ENCODE measurements at places on chromosomes 1 and 21.

- no peak for DNase-seq
Measured at GRCh38 chr1:177741476-177741875, 228.4 kb downstream of the SEC16B start.

DNA sequence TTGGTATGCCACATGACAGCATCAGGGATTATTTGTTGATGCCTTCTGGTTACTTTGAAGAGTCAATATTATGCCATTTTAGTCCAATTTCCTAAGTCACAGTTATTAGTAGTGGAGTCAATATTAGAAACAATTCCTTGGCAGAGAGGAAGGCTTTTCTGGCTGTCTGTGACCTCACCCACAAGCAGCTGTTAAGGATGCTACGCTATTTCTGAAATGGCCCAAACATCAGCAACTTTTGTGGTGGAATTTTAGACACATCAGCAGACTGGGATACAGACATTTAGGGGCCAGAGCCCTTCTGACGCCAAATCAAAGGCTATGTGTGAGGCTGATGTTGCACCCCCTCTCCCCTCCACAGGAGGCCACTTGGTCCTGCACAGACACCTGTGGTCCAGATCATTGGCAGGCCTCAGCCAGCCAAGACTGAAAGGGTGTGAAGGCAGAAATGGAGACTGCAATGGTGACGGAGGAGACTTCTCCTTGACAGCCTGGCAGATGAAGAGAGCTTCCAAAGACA, 9.2 kb upstream of the RXRG start:
- DNase-seq = no peak

GRCh38 chr1:36703526-36704208, 221.0 kb upstream of the CSF3R start:
- DNase-seq = no peak

- DNase-seq = no peak
Measured at GRCh38 chr1:168671782-168672181, 57.2 kb downstream of the DPT start.

- DNase-seq = no peak
Measured at GRCh38 chr1:106747791-106748190, 308.7 kb upstream of the PRMT6 start.

DNA sequence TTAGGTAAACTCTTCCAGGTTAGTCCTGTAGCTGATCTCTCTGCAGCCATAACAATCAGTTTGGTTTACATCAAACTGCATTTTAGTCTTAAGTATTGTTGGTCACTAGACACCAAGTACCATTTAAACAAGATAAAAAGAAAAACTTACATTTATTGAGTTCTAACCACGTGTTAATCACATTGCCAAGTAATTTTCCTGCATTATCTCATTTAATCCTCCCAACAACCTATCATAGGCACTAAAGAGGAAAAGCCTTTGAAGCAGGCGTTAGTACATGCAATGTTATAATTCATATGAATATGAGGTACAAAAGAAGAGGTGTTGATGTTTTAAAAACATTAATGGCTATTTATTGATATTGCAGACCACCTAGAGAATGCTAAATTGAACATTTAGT, 9.0 kb downstream of the DR1 start:
- DNase-seq = no peak

DNA sequence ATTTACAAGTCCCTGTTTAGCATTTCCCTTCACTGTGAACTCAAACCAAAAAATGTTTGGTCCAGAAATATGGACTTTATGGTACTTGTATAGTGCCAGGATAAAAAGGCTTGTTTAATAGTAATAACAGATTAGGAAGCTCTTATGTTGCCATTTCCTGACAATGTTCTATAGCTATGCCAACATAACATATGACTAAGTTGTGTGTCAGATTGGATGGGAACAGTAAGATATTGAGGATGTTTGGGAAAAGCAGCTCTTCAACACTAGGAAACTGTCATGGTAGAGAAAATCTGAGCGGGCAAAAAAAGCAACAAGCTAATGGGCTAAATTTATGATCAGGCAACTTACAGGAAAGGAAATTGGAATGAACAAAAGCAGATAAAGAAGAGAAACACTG, 287.1 kb upstream of the ADGRL4 start:
- DNase-seq = no peak

- no peak for DNase-seq
Measured at GRCh38 chr1:27366411-27367159, at the start of gene MAP3K6. MAP3K6 (minus strand) TSS chr1:27366961; CDS start chr1:27366597, 364 bp downstream.

- no peak for DNase-seq
Measured at GRCh38 chr1:185292237-185292636, 24.8 kb downstream of the IVNS1ABP start.

DNA sequence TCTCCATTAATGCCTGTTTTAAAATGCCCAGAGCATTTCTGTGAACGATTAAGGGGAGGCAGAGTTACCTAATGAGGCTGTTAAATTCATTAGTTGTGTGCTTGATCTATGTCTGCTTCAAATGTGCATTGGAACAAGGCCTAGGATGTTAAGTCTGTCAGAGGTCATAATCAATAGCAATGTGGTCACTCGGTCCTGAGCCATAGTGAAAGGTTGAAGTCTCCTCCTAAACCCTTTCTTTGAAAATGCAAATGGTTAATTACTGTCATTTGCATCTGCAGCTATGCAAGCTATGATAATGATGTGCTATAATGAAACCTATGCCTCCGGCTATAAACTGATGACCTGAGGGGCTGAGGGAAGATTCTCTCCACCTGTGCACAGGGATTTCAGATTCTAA, 114.2 kb upstream of the NR5A2 start:
- no peak for DNase-seq

DNA sequence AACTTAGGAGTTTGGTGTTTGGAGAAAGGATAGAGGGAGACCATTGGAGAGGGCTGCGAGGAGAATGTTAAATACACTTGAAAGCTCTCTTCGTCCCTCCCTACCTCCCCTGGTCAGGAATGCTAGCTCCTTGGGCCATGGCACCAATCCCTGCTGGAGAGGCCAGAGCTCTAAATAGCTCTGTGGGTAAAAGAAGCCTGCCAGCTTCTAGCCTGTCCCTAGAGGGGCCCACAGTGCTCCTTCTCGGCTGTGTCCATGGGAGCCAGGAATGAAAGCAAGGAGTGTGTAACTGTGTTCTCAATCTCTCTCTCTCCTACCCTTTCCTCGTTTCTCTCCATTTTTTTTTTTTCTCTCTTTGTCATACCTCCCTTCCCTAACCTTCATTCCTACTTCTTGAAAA, at the start of gene CCDC190:
Gene CCDC190 (minus strand): TSS at position 75 of the 400 bp plus-strand sequence. CDS start 1,529 bp downstream, outside the sequence.
- DNase-seq = no peak

GRCh38 chr1:5691795-5692509, 300.3 kb downstream of the NPHP4 start:
- no peak for DNase-seq

DNA sequence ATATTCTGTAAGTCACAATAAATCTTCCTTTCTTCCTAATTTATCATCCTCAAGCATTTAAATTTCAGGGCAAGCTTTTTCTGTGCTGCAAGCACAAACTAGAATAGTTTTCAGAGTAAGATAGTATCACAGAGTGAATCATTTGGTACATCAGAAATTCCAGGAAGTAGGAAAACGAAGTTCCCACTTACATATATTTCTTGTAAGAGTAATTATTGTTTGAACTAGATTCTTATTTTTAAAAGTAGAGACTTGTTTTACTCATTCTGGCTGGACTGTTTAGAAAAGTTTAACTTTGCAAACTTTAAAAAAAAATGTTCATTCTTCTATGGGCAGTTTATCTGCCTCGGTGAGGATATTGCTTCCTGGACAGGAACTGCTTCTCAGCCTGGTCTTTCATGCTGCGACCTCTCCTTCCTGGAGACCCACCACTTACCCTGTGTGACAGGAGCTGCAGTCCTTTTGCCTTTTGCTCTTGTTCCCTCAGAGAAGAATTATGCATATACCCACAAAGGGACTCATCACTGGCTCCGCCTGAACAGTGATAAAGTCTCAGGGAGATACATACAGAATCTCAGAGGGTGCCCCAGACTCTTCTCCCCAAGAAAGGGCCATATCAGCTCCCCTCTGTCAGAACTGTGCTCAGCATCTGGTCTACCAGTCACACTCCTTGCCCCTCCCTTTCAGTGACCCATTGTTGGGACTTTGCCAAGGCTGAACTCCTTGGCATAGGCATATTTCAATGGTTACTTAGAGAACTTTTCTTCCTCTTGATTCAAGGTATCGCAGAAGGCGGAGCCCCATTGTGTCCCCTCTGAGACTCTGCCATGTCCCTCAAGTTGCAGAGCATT, 102.7 kb upstream of the CD55 start:
- no peak for DNase-seq

GRCh38 chr21:44789880-44790279, 11.7 kb downstream of the UBE2G2 start:
- no peak for DNase-seq

- no peak for DNase-seq
Measured at GRCh38 chr1:161905269-161905884, 118.3 kb downstream of the OLFML2B start.

GRCh38 chr1:63277195-63278192, 44.9 kb upstream of the FOXD3 start:
- DNase-seq = no peak

GRCh38 chr1:35201631-35202030, 8.7 kb upstream of the SFPQ start:
- no peak for DNase-seq

DNA sequence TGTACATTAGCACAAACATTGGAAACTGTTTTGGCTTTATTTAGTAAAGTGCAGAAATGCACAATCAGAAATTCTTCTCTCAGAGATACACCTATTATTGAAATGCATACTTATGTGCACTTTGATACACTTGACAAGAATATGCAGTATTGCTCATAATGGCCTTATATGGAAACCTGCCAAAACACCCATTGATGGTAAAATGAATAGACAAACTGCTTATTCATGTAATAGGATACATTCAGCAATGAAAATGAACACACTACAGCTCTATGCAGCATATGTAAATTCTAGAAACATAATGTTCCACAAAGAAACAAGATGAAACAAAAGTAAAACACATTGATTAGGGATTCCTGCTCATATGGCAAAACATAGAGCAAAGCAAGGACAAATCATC, 223.9 kb downstream of the S1PR1 start:
- no peak for DNase-seq

GRCh38 chr1:44677201-44677766, 2.8 kb downstream of the ARMH1 start:
- no peak for DNase-seq

DNA sequence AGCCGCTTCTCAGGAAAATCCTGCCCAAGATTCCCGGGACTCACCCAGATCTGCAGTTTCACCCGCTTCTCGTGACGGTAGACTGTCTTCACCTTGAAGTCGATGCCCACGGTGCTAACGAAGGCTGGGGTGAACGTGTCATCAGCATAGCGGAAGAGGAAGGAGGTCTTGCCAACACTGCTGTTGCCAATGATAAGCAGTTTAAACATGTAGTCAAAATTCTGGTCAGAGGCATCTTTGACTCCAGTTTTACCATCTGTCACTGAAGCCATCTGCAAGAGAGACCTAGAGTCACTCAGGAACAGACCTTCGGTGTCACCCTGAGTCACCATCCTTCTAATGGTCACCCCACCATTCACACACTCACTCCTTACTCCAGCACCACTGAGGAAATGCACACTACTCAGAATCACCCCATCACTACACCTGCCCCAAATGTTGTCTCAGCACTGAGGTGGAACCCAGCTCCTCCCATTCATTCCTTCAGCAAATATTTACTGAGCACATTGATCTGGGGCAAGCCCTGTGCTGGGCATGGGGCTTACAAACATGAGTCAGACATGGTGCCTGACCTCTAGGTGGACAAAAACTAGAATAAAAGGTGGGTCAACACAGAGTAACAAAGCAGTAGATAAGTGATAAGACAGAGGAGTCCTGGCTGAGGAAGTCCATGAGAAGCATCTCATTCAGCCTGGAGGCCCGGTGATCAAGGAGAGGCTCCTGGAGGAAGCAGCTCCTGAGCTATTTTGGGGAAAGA, 13.5 kb downstream of the RAB3B start:
- no peak for DNase-seq

GRCh38 chr1:196655071-196655470, 3.2 kb downstream of the CFH start:
- DNase-seq = no peak

DNA sequence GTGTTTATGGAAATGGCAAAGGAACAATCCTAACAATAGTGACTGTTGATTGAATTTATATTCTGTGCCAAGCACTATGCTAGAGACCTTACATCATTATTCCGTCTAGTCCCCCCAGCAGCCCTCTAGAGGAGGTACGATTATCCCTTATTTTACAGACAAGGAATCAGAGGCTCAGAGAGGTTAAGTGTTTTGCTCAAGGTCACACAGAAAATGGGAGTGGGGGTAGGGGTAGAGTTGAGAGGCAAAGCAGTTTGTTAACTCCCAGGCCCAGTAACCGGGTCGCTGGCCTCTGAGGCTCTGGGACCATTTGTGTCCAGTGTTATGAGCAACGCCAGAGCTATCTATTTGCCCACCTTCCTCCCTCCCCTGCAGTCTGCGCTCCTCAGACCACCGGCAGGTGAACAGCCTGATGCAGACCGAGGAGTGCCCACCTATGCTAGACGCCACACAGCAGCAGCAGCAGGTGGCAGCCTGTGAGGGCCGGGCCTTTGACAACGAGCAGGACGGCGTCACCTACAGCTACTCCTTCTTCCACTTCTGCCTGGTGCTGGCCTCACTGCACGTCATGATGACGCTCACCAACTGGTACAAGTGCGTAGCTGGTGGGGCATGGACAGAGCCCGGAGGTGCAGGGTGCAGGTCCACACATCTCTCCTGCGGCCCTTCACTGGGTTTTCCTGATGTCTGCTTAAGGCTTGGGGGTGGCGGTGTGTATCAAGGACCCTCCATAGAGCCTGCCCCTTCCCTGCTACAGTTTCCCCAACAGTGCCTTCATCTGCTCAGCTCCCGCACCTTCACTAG, 19.8 kb downstream of the SERINC2 start:
- no peak for DNase-seq

DNA sequence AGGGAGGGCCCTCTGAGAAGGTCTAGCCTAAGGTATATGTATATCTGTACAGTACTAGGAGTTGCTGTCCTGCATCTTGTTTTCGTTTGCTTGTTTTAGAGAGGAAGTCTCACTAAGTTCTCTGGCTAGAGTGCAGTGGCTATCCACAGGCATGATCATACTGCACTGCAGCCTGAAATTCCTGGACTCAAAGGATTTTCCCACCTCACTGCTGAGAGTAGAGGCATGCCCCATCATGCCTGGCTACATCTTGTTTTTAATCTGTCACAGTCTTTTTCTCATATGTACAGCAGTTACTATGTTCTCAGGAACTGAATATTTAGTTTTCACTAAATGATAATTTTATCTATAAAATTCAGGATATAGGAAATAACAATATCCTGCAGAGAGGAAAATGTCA, 15.3 kb upstream of the PYHIN1 start:
- no peak for DNase-seq

DNA sequence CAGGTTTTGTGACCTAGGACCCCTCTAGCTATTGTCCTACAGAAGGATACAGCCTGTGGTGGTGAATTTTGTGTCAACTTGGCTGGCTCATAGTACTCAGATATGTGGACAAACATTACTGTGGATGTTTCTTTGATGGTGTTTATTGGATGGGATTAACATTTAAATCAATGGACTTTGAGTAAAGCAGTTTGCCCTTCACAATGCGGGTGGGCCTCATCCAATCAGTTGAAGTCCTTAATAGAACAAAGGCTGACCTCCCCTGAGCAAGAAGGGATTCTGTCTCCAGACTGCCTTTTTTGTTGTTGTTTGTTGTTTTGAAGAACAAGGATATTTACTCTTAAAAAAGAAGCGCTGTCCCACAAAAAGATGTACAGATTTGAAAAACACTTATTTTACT, 210.0 kb upstream of the GREM2 start:
- no peak for DNase-seq

- no peak for DNase-seq
Measured at GRCh38 chr21:36127977-36128376, 6.9 kb upstream of the CBR3 start.

GRCh38 chr1:172137703-172138454, 282.6 kb upstream of the C1orf105 start:
- no peak for DNase-seq
